Nucleus accumbens (tissue), 56 donors: ENCODE measurements at places on chromosomes 1 and 21.

GRCh38 chr1:29052941-29053340 lies 70.8 kb downstream of the TMEM200B start:
- no peak for DNase-seq

- no peak for DNase-seq
These were observed 157.2 kb downstream of the PLA2G4A start for GRCh38 chr1:186985889-186986491.

GRCh38 chr21:14453339-14454015 lies 70.5 kb upstream of the HSPA13 start:
- DNase-seq = no peak

- DNase-seq = no peak
These were observed 262.5 kb downstream of the HLX start for GRCh38 chr1:221141606-221142285.

DNA sequence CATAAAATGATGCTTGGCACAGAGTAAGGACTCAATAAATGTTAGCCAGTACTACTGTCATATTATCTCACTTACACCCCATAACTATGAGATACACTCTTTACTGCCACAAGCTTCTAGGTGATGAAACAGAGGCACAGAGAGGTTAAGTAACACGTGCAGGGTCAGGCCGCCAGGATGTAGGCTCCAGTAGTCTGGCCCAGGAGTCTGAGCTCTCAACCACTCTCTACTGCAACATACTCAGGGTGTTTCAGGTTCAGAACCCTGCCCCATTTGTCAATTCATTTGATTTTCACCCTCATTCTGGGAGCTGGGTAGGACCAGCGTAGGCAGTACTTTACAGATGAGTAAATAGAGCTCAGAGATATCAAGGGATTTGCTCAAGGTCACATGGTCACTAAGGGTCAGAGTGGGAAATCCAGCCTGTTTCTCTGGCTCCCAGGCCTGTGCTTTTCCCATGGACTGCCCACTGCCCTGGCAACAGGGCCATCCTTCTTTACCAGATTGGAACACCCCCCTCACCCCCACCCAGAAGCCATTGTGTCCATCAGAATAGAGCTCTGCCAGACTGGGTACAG lies 21.2 kb downstream of the IQGAP3 start:
- DNase-seq = no peak

DNA sequence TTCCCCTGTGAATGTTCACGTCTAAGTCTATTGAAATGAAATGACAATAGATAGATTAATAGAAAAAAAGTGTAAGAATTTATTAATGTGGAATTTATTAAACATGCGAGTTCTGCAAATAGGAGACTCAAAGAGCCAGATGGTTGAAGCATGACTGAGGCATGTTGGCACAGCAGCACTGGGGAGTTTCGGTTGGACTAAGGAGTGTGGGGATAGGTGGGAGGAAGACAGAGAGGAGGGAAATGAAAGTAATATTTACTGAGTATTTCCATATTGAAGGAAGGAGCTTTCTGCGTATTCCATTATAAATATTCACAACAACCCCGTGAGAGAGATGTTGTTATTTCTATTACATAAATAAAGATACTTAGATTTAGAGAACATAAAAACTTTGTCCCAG lies 79.5 kb upstream of the ZNF644 start:
- DNase-seq = no peak

GRCh38 chr1:241639623-241640148 lies 483 bp downstream of the CHML start:
- DNase-seq = no peak
